ENCODE measurements at places on chromosomes 7 and 10. TPM values are rescaled to one million over a fixed set of nuclear protein-coding genes. Genes with fewer than 3 reads are reported as not detected.

GRCh38 chr10:122669842-122670241, 29.8 kb downstream of the C10orf120 start:
- DNase-seq, result no peak
- H3K4me1 ChIP-seq, result peaks cover 5% of the 10 kb centered on the region
- no peaks in the 10 kb centered on the region for H3K36me3 ChIP-seq

DNA sequence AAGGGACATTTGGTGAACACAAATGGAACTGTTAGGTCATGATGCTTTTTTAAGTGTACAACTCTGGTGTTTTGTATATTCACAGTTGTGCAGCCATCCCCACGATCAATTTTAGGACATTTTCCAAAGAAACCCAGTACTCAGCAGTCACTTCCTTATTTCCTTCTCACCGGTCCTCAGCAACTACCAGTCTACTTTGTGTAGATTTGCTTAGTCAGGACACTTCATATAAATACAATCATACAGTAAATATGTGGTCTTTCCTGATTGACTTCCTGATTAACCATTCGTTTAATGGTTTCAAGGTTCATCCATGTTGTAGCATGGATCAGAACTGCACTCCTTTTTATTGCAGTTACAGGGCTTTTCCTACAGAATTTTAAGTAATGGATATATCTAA, 14.4 kb downstream of the SGPL1 start:
- H3K36me3 ChIP-seq, result no peaks in the 10 kb centered on the region
- peaks cover 14% of the 10 kb centered on the region for H3K4me1 ChIP-seq
- peak overlapping the region; percentile 8 for H3K27ac ChIP-seq
- DNase-seq, result no peak

DNA sequence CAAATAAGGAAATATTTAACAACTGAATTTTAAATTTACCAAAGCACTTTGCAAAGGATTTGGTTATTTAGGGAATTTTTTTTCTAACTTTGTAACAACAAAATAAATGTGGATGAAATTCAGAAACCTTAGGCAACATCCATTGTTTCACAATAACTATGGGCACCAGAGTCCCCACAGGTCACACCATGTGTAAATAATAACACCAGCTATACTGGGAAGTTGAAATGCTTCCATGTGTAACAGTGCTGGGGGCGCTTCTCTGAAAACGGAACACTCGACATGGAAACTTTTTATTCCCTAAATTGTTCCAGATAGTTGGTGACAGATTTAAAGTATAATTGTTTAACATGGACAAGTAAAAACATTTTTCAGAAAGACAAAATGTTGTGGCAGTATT, 818.6 kb downstream of the TNS3 start:
- H3K4me1 ChIP-seq, result no peaks in the 10 kb centered on the region
- H3K27ac ChIP-seq, result no peak overlapping the region
- H3K4me3 ChIP-seq, result no peak overlapping the region
- no peak for DNase-seq
- no peaks in the 10 kb centered on the region for H3K27me3 ChIP-seq

- no peaks in the 10 kb centered on the region for H3K27me3 ChIP-seq
- H3K4me1 ChIP-seq, result peaks cover 7% of the 10 kb centered on the region
- H3K27ac ChIP-seq, result no peak overlapping the region
- no peak overlapping the region for H3K4me3 ChIP-seq
- no peaks in the 10 kb centered on the region for H3K36me3 ChIP-seq
Measured at GRCh38 chr10:11525503-11525902, 85.9 kb downstream of the USP6NL start.

GRCh38 chr10:115665549-115665948, 572.4 kb downstream of the ATRNL1 start:
- no peaks in the 10 kb centered on the region for H3K27me3 ChIP-seq
- H3K36me3 ChIP-seq, result no peaks in the 10 kb centered on the region
- H3K4me3 ChIP-seq, result no peak overlapping the region
- no peaks in the 10 kb centered on the region for H3K4me1 ChIP-seq
- no peak overlapping the region for H3K27ac ChIP-seq
- no peak for DNase-seq

The STEAP4 gene
- 14.8 TPM for total RNA-seq

The CTAGE8 gene
- 3.4 TPM for total RNA-seq

- no peaks in the 10 kb centered on the region for H3K27me3 ChIP-seq
- no peak overlapping the region for H3K4me3 ChIP-seq
- no peak overlapping the region for H3K27ac ChIP-seq
Measured at GRCh38 chr7:66319407-66319979, 114.4 kb downstream of the TPST1 start.

DNA sequence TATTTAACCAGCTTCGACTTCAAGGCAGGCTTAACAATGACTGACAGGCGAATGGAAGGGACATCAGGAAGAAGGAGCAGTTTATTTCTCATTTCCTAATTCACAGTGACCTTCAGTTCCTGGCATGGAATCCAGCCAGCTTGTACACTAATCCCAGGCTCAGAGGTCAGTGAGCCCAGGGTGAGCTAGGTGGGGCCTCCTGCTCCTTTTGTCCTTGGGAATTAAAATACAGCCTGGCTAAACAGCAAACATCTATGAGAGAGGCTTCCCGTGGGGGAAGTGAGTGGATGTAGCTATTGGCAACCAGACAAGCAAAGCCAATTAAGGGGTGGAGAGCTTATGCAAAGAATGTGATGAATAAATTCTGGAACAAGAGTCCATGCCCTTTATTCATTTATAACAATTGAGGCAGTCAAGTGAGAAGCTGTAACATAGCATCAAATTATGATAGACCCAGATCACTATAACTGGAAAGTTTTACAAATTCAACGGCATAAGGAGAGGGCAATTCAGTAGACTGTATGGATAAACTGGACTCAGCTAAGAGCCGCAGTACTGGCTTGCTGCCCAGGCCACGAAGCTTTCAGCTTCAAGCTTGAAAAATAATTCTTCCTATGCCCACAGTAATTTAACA, 57.1 kb downstream of the STK17A start:
- peaks cover 33% of the 10 kb centered on the region for H3K4me1 ChIP-seq
- DNase-seq, result peak; percentile 77
- no peaks in the 10 kb centered on the region for H3K27me3 ChIP-seq
- H3K27ac ChIP-seq, result peak overlapping the region; percentile 60
- no peaks in the 10 kb centered on the region for H3K36me3 ChIP-seq

The EPDR1 gene
- total RNA-seq, result 24.7 TPM

The COMTD1 gene
- total RNA-seq, result 301 TPM

DNA sequence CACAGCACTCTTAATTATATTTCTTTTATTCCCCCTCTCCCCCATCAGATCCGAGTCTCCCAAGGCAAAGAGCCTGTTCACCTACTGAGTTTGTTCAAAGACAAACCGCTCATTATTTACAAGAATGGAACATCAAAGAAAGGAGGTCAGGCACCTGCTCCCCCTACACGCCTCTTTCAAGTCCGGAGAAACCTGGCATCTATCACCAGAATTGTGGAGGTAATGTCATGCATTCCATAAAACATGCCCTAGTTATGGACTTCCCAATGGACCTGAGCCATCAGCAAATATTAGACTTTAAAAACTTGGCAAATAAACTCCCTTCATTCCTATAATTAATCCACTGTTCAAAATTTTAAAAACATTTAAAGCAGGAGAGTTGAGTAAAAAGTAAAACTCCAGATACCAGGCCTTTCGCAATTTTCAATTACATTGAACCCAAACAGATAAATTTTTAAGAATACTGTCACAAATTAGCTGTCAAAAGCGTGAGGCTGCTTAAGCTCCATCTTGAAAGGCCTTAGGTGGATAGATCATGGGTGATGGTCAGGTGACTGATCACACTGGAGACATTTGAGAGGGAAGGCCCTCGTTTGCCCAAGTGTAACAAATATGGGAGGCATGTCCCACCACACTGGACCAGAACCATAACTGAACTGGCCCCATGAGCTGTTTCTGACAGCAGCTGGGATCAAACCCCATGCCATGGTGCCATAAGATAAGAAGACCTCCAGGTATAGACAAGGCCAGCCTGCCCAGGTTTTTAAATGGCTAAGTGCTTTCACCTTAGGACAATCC, 46.9 kb upstream of the ARL4A start:
- peaks cover 5% of the 10 kb centered on the region for H3K4me1 ChIP-seq
- H3K4me3 ChIP-seq, result no peak overlapping the region
- no peaks in the 10 kb centered on the region for H3K27me3 ChIP-seq
- H3K27ac ChIP-seq, result no peak overlapping the region

The RP9 gene
- 5.2 TPM for total RNA-seq

- H3K4me1 ChIP-seq, result peaks cover 24% of the 10 kb centered on the region
- H3K36me3 ChIP-seq, result no peaks in the 10 kb centered on the region
- H3K27ac ChIP-seq, result no peak overlapping the region
Measured at GRCh38 chr10:71776481-71776925, 3.2 kb upstream of the VSIR start.

GRCh38 chr10:97034301-97034700, 151.5 kb downstream of the SLIT1 start:
- DNase-seq, result no peak
- no peaks in the 10 kb centered on the region for H3K27me3 ChIP-seq
- H3K4me3 ChIP-seq, result no peak overlapping the region

The CDHR3 gene
- 14.8 TPM for total RNA-seq

The CUBN gene
- 3.6 TPM for total RNA-seq

DNA sequence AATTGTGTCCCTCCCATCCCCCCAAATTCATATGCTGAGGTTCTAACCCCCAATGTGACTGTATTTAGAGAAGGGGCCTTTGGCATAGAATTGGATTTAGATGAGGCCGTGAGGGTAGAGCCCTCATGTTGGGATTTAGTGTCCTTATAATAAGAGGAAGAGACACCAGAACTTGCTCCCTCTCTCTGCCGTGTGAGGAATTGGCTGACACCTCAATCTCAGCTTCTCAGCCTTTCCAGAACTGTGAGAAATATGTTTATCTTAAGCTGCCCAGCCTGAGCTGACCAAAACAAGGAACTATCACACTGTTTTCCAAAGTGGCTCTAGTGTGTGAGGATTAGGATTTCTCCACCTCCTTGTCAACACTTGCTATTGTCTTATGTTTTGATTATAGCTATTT, 400.0 kb upstream of the FZD8 start:
- H3K4me1 ChIP-seq, result no peaks in the 10 kb centered on the region
- H3K36me3 ChIP-seq, result no peaks in the 10 kb centered on the region
- H3K27ac ChIP-seq, result no peak overlapping the region
- no peak for DNase-seq

- peak; percentile 21 for DNase-seq
- H3K4me1 ChIP-seq, result peaks cover 20% of the 10 kb centered on the region
- peak within 1 kb of the TSS; percentile 47 for H3K4me3 ChIP-seq
- H3K27me3 ChIP-seq, result peaks cover 6% of the 10 kb centered on the region
- peak within 1 kb of the TSS; percentile 55 for H3K27ac ChIP-seq
Measured at GRCh38 chr10:19816411-19817230, at the start of gene PLXDC2. PLXDC2 (plus strand) TSS chr10:19816432.

The PIK3CG gene
- total RNA-seq, result 0.66 TPM

- no peak overlapping the region for H3K4me3 ChIP-seq
- H3K36me3 ChIP-seq, result no peaks in the 10 kb centered on the region
- H3K27ac ChIP-seq, result no peak overlapping the region
- H3K27me3 ChIP-seq, result no peaks in the 10 kb centered on the region
- no peak for DNase-seq
Measured at GRCh38 chr7:42253316-42253715, 16.3 kb upstream of the GLI3 start.

The NPSR1 gene
- total RNA-seq, result not detected

GRCh38 chr7:91264924-91265681, 870 bp downstream of the FZD1 start:
- H3K4me3 ChIP-seq, result peak overlapping the region; percentile 80
- peak; percentile 55 for DNase-seq
- H3K4me1 ChIP-seq, result peaks cover 29% of the 10 kb centered on the region
- H3K36me3 ChIP-seq, result no peaks in the 10 kb centered on the region
- H3K27me3 ChIP-seq, result no peaks in the 10 kb centered on the region

DNA sequence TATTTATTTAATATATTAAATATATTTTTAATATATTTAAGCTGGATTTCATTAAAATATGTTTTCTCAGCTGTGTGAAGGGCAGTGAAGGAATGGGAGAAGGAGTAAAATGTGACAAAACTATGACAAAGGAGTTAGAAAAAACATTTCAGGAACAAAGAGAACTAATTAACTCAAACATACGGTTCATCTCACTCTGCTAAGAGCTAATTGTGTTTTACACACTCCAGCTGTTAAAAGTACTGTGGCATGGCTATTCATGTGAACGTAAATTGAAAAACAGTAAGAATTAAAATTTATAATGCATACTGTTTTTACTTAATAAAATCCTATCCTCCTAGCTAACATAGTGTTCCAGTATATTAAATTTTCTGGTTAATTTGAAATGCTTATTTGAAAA, 262.5 kb upstream of the GNAI1 start:
- no peaks in the 10 kb centered on the region for H3K27me3 ChIP-seq
- no peak for DNase-seq
- no peaks in the 10 kb centered on the region for H3K4me1 ChIP-seq
- no peak overlapping the region for H3K4me3 ChIP-seq
- no peaks in the 10 kb centered on the region for H3K36me3 ChIP-seq
- H3K27ac ChIP-seq, result no peak overlapping the region

The GIMAP4 gene
- 8.2 TPM for total RNA-seq

DNA sequence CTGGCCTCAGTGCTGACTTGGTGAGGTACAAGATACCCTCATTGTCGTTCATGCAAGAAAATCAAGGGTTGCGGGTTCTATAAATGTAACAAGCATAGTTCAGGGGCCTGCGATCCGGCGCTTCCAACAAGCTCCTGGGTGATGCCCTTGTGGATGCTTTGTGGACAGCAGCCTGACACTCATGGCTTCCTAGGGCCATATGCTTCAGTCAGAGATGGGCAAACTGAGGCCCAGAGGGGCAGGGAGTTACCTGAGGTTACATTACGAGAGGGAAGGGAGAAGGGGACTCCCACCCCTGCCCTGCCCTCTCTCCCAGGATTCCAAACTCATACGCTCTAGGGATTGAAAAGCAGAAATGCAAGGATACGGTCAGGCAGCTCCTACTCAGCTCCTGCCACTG, 296.3 kb upstream of the ZMIZ1 start:
- no peak overlapping the region for H3K27ac ChIP-seq
- no peak overlapping the region for H3K4me3 ChIP-seq
- peaks cover 18% of the 10 kb centered on the region for H3K4me1 ChIP-seq
- H3K36me3 ChIP-seq, result no peaks in the 10 kb centered on the region
- H3K27me3 ChIP-seq, result no peaks in the 10 kb centered on the region

DNA sequence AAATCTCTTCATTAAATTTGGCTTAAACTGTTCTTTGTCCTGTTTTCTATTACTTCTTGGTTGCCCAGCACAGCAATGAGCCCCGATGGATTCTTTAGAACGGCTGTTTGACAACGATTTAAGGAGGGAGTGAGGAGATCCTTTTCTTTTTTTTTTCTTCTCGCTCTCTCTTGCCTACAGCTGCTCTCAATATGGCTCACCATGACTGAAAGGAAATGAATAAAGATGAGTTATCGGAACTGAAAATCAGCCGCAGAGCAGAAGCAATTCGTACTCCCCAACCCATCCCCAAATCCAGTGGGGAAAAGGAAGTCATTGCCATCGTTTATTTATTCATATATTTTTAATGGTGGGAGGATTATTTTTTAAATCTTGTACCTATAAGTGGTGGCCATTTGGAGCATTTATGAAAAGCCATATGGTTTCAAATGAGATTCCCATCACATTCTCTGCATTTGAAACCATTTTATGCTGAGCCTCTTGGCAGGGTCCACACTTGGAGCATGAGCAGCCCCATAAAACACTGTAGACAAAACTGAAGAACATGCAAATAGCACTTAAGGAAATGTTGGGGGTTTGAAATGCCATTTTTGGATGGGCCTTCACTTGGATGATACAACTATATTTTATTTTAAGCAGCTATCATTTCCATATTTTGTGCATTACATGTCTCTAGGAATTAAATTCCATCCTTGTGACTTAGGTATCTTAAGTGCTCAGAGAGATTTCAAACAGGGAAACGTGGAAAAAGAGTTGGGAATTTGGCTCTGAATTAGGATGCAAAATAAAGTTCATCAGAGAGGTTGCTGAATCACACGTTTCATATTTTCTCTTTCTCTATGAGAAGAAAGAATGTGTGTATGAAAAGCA, 107.7 kb upstream of the FZD1 start:
- no peaks in the 10 kb centered on the region for H3K4me1 ChIP-seq
- DNase-seq, result no peak
- H3K36me3 ChIP-seq, result no peaks in the 10 kb centered on the region
- H3K4me3 ChIP-seq, result no peak overlapping the region
